ENCODE measurements at places on chromosomes 3 and 15. TPM values are rescaled to one million over a fixed set of nuclear protein-coding genes. Genes with fewer than 3 reads are reported as not detected.

TMOD2 gene
- total RNA-seq: 2.7 TPM

CHP1 gene
- total RNA-seq: 103 TPM

CKMT1B gene
- 86.0 TPM for total RNA-seq

CCDC39 gene
- not detected for total RNA-seq

TBC1D2B gene
- 15.9 TPM for total RNA-seq

DOCK3 gene
- total RNA-seq: 0.42 TPM

GRM2 gene
- not detected for total RNA-seq

TRH gene
- total RNA-seq: not detected

COX17 gene
- total RNA-seq: 37.3 TPM

RETNLB gene
- total RNA-seq: not detected

TM4SF4 gene
- total RNA-seq: not detected

ROPN1 gene
- total RNA-seq: not detected

EHHADH gene
- 6.1 TPM for total RNA-seq

SLC22A13 gene
- 0.07 TPM for total RNA-seq

PP2D1 gene
- total RNA-seq: not detected

PPP1R14D gene
- not detected for total RNA-seq

RCCD1 gene
- total RNA-seq: 24.5 TPM

ZNF385D gene
- not detected for total RNA-seq

RBP2 gene
- not detected for total RNA-seq

CORO2B gene
- 0.21 TPM for total RNA-seq

ANKDD1A gene
- 1.4 TPM for total RNA-seq

SCN11A gene
- total RNA-seq: not detected

RNU5B-1 gene
- total RNA-seq: not detected

DPPA2 gene
- not detected for total RNA-seq

DISP2 gene
- under 0.01 TPM for total RNA-seq

IL17RB gene
- 0.07 TPM for total RNA-seq

Measured in airway epithelial cell (primary cell).